NCI-H774 (cell line): ENCODE measurements at places on chromosomes 16 and 17.

DNA sequence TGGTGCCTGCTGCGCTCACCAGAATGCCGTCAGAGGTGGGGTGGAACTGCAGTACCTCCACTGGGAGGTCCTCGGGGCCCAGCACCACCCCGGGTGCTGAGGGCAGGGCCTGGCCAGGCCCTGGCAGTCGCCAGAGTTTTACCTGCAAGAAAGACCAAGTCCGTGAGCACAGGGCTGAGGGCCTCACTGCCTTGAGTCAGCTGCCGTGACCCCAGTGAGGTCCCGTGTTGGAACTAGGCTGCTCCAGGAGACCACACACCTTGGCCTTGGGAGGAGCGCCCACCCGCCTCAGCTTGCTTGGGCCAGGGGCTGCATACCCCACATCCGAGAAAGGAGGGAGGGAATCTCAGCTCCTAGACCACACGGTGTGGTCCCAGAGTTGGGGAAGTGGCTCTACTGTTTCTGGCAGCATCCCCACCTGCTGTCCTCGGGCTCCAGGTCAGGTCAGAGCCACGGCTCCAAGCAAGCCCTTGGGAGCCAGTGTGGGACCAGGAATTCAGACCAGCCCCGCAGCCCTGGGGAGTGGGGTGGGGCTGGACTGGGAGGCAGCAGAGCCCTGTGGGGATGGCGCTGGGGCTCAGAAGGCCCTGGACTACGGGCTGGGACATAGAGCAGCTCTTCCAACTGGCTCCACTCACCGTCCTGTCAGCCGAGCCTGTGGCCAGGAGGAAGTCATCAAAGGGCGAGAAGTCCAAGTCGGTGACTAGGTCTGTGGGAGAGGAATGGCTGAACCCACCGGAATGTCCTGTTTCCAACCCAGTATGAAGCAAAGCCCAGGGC lies 8.7 kb downstream of the CORO7 start:
- DNase-seq = no peak

GRCh38 chr16:8848231-8848938 lies 20.4 kb downstream of the CARHSP1 start:
- DNase-seq = no peak

GRCh38 chr16:78353640-78354275 lies 254.3 kb downstream of the WWOX start:
- DNase-seq = no peak

DNA sequence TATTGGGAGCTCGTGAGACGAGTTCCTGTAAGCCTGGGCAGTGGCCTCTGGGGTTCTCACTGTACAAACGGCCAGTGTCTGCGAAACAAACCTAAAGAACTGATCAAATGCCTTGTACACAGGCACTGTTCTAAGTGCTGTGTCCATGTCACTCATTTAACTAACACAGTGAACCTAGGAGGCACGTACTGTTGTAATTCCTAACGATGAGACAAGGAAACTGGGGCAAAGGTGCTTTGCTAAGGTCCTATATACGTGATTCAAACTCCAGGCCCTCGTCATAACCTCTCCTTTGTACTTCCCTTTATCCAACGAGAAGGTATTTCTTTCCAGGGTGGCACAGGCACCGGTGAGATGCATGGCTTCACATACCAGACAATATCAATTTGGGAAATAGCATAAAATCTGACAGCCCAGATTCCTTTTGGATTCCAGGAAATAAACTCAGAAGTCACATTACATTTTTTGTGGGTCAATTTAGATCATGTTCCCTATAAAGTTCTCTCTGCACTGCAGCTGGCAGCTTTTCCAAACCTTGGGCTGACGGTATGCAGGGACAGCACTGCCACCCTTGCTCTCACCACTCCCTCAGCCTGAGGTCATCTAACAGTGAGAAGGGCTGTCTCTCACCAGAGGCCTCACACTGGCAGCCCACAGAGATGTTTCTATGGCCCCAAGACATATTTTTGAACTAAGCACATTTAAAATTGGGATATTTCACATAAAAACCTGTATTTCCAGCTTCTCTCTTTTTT lies 18.3 kb downstream of the GLYR1 start:
- DNase-seq = no peak

DNA sequence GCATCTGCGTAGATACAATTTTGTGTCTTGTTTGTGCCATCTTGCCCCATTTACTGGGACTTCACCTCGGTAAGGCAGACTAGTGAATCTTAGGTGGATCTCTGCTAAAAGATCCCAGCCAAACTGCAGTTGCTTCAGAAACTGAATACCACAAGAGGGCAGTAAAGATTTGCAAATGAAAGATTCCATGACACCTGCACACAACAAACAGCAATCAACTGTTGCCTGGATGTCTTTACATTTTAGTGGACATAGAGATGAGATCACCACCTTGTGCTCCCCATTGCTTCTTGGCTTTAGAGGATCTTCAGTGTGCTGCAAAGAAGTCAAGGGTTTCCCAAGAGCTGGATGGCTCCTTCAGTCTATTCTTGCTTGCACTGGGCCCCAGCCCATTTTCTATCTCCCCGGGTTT lies 119.2 kb upstream of the CACNG5 start:
- peak; percentile 85 for DNase-seq

DNA sequence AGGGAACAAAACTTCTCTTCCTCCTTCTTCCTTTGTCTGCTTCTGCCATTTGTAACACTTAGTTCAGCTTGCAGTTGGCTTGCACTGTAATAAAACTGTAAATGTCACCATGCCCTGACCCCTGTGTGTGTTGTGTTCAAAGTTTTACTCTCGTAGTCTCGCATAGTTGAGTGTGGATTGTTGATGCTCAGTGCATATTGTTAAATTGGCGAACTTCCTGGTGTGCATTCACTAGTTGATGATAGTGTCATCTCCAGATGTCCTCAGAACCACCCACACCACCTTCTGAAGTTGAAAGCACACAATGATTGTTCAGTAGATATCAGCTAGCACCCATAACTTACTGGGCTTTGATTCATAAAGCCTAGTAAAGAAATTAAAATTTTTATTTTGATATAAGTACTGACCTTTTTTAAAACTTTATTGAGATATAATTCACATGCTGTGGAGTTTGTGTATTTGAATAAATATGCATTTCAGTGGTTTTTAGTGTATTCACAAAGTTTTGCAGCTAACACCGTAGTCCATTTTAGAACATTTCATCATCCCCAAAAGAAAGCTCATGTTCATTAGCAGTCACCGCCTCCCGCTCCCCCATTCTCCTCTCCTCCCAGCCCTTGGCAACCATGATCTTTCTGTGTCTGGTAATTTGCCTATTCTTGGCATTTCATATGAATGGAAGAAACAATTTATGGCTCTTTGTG lies 25.0 kb downstream of the USP10 start:
- no peak for DNase-seq

DNA sequence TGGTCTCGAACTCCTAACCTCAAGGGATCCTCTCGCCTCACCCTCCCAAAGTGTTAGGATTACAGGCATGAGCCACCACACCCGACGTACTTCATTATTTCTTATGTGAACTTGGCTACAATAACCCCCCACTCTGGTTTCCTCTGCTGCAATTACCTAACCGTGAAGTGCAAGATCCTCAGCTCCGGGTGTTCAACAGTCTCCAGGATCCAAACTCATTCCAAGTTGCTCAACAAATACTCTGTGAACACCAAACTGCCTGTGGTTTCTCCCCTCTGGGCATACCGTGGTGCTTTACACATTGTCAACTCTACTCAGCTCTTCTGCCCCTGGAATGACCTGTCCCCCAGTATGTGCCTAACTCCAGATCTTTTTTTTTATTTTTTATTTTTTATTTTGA lies 6.8 kb upstream of the SULT1A1 start:
- DNase-seq = no peak
